Breast epithelium (tissue), 4 donors: ENCODE measurements at places on chromosomes 7 and 10. TPM values are rescaled to one million over a fixed set of nuclear protein-coding genes. Genes with fewer than 3 reads are reported as not detected.

Gene TFPI2
- total RNA-seq, result 223 TPM

Gene ATRNL1
- total RNA-seq, result 2.9 TPM

Gene ZNF722
- total RNA-seq, result not detected

Gene DRGX
- not detected for total RNA-seq

Gene TRPV6
- 13.4 TPM for total RNA-seq

Gene PON3
- 26.9 TPM for total RNA-seq

DNA sequence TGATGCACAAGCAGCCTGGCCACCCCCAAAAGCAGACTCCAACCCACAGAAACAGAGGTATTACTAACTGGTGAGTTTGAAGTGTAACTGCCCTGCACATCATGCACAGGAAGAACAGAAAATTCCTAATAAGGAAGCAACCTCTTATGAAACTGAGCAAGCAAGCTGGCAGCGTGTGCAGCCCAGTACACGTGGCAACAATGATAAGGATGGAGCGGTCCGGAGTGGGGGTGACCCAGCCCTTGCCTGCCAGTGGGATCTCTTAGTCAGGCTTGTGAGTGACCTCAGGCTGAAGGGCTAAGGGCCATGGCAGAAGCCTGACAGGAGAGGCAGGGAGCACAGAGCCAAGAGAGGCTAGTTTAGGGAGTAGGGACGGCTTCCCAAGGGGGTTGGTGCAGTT is 22.1 kb upstream of the AOAH start:
- no peak for DNase-seq

- no peak for DNase-seq
These were observed 44.8 kb upstream of the LOXL4 start for GRCh38 chr10:98312822-98313221.

GRCh38 chr7:22238354-22239311 is 118.3 kb downstream of the RAPGEF5 start:
- no peak for DNase-seq

- no peak for DNase-seq
These were observed at the start of gene AGR3 for GRCh38 chr7:16881844-16882243. AGR3 (minus strand) TSS chr7:16881983; CDS start chr7:16878618, 3,365 bp downstream.

GRCh38 chr10:3119796-3120459 is 52.6 kb downstream of the PFKP start:
- DNase-seq, result no peak

DNA sequence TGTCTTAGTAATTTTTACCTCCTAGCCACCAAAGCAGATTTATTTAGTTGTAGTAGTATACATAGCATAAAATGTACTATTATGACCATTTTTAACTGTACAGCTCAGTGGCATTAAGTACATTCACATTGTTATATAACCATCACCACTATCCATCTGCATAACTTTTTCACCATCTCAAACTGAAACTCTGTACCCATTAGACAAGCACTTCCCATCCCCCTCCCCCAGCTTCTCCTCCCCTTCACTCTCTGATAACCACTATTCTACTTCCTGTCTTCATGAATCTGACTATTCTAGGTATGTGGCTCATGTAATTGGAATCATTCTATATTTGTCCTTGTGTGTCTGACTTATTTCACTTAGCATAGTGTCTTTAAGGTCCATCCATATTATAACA is 71.9 kb downstream of the MRPL32 start:
- no peak for DNase-seq

DNA sequence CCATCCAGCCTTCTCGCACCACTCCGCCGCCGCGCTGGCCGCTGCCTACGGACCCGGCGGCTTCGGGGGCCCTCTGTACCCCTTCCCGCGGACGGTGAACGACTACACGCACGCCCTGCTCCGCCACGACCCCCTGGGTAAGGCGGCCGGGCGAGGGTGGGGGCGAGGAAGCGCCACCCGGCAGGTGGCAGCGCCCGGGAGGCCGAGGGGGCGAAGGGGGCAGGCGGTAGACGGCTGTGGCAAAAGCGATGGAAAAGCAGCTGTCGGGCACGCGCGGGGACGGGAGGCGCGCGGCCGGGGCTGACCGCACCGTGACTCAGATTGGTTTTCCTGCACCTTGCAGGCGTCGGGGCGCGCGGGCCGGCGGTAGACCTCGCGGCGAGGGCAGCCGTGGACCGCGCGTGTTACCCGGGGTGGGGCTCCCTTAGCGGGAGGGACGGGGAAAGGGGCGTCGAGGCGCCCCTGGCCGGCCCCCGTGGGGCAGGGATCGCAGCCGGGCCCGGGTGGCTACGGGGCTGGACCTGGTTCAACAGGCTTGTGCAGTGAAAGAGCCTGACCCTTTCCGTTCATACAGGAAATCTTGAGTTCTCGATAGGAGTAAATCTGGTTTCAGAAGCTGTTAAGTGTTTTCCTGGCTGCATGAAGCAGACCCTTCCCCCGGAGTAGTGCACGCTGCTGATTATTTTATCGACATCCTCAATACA is 608 bp downstream of the HHEX start:
- DNase-seq, result peak; percentile 36

GRCh38 chr10:103682631-103683030 is 172.7 kb downstream of the SH3PXD2A start:
- DNase-seq, result no peak

DNA sequence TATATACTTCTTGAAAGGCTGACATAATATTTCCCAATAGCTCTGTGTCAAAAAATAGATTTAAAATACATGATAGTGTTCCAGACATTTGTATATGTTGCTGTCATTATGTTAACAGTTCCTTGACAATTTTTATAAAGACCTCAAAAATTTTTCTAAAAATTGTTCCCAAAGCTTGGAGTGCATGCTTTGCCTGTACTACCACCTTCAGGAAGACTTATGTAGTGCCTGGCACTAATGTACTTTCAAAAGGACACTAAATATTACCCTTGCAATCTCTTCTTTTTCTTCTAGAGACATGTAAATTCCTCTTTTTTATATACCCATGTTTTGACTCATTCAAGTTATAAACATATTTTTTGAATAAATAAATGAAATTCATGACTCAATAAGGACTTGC is 48.0 kb upstream of the SP8 start:
- no peak for DNase-seq

- DNase-seq, result no peak
These were observed 730.9 kb downstream of the GRID1 start for GRCh38 chr10:85635650-85636049.
